ENCODE measurements at places on chromosomes 3 and 15. TPM values are rescaled to one million over a fixed set of nuclear protein-coding genes. Genes with fewer than 3 reads are reported as not detected.

- no peak for DNase-seq
These were observed 687.4 kb downstream of the EDEM1 start for GRCh38 chr3:5874931-5875341.

DNA sequence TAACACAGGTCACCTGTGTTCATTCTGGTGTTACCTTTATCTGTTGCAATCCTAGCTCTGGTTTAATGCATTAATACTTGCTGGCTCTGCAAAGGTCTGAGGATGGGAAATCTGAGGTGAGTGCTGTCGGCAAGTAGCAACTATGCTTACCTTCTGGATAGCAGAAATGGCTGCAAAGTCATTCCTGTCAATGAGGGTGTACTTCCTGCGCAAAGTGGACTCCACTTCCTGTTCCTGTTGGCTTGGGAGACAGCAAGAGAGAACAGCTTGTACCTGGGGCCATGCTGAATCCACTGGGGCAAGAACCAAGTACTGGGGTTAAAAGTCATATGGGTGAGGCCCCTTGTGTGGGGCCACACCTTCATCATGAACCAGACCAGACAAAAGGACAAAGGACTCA, 37.3 kb downstream of the KIF9 start:
- no peak for DNase-seq

GRCh38 chr15:57017024-57017423, 98.6 kb downstream of the TCF12 start:
- DNase-seq = no peak

GRCh38 chr3:108538083-108538482, 27.7 kb upstream of the MYH15 start:
- no peak for DNase-seq

DNA sequence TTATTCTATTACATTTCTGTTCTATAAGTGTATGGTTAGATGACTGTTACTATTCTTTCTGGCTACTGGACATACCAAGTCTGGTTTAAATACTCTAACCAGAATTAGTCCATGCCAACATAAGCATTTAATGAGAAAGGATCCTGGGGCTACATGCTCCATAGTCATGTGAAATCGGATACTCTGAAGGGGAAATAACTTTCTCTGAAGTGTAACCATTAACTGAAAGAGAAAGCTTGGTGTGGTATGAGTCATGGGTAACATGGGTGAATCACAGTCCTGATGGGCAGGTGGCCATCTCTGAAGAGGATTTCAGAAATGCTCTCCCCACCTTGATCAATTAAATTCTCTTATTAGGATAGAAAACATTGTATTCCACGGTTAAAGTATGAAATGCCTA, 69.4 kb downstream of the FHIT start:
- peak; percentile 12 for DNase-seq

GRCh38 chr3:126348308-126348920, 8.8 kb downstream of the KLF15 start:
- no peak for DNase-seq

DNA sequence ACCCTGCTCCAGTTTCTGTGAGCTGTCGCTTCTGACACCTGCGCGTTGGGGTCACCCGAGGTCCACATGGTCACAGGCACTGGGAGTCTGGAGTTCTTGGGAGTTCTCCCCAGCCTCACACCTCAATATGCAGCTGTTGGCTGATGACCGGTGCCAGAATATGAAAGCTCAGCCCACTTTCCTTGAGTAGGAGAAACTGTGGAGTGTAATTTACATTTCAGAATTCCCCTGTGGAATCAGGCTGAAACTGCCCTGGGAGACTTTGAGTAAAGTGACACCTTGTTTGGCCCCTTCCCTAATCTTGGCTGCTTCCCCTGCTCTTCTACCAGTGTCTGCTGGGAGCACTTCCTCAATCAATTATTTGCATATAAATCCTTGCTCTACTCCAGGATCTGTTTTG, 255.9 kb downstream of the NFKBIZ start:
- DNase-seq = no peak

- peak; percentile 76 for DNase-seq
These were observed 155.9 kb upstream of the FEZF2 start for GRCh38 chr3:62529230-62529629.

DNA sequence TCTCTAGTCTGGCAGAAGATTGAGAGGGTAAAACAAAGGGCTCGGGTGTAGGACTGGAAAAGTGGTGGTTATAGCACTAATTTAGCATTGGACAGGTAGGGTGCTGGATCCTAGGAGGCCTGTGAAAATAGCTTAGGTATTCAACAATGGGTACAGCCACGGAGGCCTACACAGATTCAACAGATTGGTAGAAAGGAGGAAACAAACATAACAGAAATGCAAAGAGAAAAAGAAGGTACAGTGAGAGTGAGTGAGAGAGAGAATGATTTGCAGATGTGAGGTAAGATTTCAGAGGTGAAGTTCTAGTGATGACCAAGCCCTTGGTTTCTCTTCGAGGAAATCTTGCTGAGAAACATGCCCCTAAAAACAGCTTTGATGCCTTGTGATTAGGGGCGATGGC, 37.9 kb downstream of the ADIPOQ start:
- DNase-seq = no peak

- DNase-seq = no peak
These were observed 118.2 kb upstream of the THBS1 start for GRCh38 chr15:39462691-39463090.

GRCh38 chr3:184663756-184664155, 48.1 kb downstream of the MAGEF1 start:
- no peak for DNase-seq

Gene NIPA2
- 77.2 TPM for total RNA-seq

Gene ZDHHC19
- total RNA-seq = not detected

Gene SPESP1
- total RNA-seq = not detected

Gene LRRC34
- total RNA-seq = 0.97 TPM

Gene CTDSPL
- total RNA-seq = 33.7 TPM

Measured in hepatocyte (in vitro differentiated cells).